ENCODE measurements at places on chromosomes 11 and 22. TPM values are rescaled to one million over a fixed set of nuclear protein-coding genes. Genes with fewer than 3 reads are reported as not detected.

The TBX10 gene
- 0.21 TPM for total RNA-seq

GRCh38 chr11:93024369-93024768 lies 54.9 kb downstream of the MTNR1B start:
- no peak overlapping the region for H3K4me3 ChIP-seq
- no peaks in the 10 kb centered on the region for H3K27me3 ChIP-seq
- no peak overlapping the region for H3K27ac ChIP-seq

- peak; percentile 2 for DNase-seq
- H3K27ac ChIP-seq = no peak overlapping the region
- H3K4me3 ChIP-seq = no peak overlapping the region
- peaks cover 19% of the 10 kb centered on the region for H3K4me1 ChIP-seq
- peaks cover 17% of the 10 kb centered on the region for H3K27me3 ChIP-seq
Observed at GRCh38 chr11:61912530-61912898, 4.9 kb downstream of the RAB3IL1 start.

The OR4D5 gene
- total RNA-seq = not detected

DNA sequence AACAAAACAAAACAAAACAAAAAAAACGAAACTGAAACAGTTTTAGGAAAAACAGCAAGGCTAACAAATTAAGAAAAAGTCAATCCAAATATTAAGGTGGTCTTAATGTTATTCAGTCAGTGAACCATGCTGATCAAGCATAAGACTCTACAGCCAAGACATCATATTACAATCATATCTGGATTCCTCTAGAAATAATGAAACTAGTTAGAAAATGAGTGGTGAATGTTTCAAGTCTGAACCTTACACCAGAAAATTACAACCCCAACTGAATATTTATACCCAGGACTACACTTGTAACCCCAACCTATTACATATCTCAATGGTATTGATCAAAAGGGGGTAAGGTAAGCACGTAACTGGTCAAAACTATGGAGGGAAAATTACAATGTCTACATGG lies 48.8 kb downstream of the ACAT1 start:
- H3K4me3 ChIP-seq = no peak overlapping the region
- no peaks in the 10 kb centered on the region for H3K4me1 ChIP-seq
- H3K27ac ChIP-seq = no peak overlapping the region

DNA sequence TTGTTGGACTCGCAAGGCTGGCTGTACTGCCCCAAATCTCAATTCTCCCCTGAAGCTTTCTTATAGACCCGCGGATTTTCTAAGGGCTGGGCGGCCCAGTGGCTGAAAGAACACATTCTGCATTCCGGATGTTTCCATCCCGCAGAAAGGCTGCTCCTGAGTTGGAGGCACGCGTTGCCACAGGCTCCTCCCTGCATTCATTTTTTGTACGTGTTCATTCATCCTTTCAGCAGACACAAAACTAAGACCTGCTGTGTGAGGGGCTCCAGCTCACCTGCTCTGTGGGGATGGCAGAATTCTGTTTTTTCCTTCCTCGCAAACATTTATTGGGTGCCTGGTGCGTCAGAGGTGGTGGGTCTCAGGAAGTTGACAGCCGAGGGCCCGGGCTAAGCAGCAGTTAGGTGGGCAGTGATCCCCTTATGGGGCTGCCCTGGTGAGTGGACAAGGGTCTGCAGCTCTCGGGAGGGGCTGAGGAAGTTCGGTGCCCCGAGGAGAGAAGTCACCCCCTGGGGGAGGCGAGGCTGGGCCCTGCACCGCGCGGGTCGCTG lies 23.7 kb downstream of the SHANK3 start:
- peaks cover 37% of the 10 kb centered on the region for H3K27me3 ChIP-seq
- peak overlapping the region; percentile 73 for H3K4me3 ChIP-seq
- H3K4me1 ChIP-seq = peaks cover 8% of the 10 kb centered on the region

The MPZL3 gene
- total RNA-seq = 2.1 TPM
